ENCODE measurements at places on chromosomes 7 and 10.
A peak's percentile ranks its signal among the peaks of the same experiment; 100 is the strongest.

DNA sequence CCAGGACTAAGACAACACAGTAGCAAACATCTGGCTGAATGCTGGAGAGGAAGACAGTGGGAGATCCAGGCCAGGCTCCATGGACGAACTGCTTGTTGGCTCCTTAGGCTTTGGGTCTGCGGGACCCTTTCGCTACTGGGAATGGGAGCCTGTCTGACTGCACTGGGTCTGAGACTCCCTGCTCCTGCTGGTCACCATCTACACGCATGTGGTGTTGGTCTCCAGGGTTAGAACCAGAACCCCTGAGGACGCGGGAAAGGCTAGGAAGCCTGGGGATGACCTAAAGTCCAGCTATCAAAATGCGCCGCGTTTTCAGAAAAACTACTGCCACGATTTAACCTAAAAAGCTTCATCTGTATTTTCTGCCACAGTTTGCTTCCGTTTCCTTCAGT lies 817 bp upstream of the DNAJB6 start:
- DNase-seq: no peak

- no peak for DNase-seq
Measured at GRCh38 chr10:13188593-13188992, 27.2 kb downstream of the MCM10 start.

DNA sequence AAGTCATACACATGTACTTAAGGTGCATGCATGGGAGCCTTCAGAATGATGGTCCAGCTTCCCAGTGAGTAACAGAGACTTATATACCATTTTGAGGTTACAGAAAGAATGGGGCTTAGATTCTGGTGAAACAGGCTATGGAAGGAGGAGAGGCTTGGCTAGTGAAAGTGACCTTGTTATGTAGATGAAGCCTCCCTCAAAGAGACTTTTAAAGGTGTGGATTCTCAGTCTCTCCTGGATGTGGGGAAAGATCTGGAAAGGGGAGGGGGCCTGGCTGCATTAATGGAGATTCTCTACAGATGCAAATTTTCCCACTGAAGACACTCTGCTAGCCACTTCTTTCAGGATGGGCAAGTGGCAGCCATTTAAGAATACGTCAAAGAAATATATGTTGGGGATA lies 5.5 kb downstream of the RASSF4 start:
- DNase-seq: no peak

GRCh38 chr7:151076863-151077704 lies 3.5 kb downstream of the FASTK start:
- no peak for DNase-seq

DNA sequence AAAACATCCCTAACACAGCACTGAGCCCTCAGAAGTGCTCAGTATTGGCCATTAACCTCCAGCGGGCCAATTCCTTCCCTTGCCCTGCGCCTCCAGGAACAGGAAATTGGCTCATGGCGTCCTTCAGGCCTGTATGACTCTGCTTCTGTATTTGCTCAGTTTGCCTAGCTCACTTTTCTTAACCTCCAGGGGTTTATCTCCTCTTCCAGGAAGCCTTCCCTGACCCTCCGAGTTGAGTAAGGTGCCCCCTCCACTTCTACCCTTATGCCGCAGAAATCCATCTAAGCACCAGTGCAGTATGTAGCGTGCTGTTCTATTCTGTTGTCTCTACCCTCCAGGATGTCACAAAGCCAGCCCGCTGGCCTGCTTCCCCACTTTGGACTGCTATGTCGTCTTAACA lies 1.1 kb upstream of the SFXN4 start:
- no peak for DNase-seq

- DNase-seq: no peak
Measured at GRCh38 chr10:24814568-24815313, 91.1 kb upstream of the ARHGAP21 start.

DNA sequence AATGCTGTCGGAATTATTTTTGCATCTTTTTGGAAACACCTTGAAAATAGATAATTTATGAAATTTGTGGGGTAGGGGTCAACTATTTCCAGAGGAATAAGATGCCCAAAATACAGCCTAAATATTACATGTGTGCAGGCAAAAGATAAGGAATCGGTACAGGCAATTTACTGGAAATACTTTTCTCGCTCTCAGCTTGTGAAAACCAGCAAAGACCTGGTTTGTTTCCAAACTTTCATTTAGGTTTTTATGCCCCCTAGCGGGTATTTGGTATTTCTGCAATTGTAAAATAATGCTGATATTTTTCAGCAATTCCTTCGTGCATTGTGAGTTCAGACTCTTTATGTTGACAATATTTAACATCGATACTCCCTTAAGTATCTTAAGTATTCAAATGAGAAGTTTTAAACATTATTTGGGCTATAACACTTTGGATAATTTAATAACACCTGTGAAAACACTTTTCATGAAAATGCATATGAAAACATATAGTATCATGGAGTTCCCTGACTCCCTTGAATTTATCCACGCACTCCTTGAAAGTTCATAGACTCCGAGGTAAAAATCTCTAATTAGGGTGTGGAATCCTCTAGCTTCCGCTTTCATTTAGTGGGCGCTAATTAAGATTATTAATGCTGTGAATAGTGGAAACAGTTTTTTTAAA lies 132.4 kb downstream of the TSPAN12 start:
- no peak for DNase-seq

DNA sequence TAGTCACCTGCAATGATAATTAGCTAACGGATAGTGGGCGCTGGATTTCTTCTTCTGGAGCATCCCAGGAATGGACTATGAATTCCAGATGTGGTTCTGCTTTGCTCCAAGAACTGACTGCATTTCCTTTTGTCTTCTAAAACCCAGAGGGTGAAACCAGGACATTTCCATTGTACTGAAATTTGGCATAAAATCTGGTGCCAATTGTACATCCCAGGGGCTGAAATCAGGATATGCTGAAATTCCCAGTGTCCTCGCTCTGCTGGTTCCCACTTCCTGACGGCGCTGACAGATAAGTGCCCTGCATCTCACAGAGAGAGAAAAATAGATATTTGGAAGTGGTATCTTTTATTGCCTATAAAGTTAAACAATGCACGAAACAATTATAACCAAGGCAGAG lies 31.9 kb downstream of the RBM20 start:
- DNase-seq: no peak

DNA sequence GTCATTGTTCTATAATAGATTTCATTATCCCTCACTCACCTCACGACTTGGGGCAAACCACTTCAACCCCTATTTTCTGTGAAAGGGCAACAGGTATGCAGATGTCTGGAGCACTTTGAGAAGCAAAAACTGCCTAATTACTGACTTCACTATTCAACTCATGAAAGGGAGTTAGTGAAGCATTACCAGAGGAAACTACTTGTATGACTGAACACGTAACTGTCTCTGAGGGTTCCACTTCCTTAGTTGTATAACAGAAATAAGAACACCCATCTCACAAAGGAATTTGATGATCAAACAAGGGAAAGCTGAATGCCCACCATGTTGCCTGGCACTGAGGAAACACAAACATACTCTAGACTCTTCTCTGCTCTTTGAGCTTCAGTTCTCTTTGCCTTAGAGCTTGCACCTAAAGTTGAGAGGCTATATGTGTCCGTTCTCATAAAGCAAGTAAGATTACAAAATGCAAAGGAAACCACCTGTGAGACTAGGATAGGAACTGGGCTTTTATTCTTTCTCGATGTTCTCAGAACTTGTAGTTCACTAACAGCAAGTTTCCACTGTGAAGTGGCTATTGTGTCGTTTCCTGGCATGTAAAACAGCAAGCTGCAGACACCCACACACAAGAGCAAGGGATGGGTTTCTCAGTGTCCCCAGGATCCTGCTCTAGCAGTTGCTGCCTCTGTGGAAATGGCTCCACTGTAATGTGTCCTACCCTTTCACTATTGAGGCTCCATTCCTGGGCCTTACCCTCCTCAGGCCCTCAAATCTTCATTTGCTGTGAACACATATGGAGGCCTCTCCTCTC lies 2.6 kb downstream of the TMEM243 start:
- DNase-seq: no peak

DNA sequence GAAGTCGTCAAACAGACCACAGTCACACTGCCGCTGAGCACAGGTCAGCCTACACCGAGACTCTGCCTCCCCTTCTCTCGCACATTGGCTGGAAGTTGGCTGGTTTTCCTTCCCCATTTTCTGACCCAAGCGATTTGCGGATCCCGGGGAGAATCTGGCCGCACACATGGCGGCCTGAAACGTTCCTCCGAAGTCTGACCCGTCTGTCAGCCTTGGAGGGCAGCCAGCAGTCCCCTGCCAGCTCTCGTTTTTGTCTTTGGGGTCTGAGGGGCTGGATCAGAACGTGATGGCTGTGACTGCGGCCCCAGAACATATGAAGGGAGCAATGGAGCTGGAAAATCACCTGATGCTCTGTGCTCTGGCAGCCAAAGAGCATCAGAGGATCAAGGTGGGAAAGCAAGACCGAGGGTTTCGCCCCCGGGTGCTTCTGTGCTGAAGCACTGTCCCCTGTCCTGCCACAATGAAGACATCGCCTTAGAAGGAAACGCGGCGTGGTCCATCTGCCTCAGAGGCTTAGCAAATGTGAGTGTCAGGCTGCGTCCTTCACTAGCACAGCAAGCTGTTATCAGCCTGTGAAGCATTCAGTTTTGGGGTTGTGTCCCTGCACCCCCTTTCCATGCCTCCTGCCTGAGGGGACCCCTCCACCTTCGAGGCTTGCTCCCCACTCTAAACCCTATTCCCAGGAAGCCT lies 119.3 kb upstream of the SHH start:
- DNase-seq: no peak

DNA sequence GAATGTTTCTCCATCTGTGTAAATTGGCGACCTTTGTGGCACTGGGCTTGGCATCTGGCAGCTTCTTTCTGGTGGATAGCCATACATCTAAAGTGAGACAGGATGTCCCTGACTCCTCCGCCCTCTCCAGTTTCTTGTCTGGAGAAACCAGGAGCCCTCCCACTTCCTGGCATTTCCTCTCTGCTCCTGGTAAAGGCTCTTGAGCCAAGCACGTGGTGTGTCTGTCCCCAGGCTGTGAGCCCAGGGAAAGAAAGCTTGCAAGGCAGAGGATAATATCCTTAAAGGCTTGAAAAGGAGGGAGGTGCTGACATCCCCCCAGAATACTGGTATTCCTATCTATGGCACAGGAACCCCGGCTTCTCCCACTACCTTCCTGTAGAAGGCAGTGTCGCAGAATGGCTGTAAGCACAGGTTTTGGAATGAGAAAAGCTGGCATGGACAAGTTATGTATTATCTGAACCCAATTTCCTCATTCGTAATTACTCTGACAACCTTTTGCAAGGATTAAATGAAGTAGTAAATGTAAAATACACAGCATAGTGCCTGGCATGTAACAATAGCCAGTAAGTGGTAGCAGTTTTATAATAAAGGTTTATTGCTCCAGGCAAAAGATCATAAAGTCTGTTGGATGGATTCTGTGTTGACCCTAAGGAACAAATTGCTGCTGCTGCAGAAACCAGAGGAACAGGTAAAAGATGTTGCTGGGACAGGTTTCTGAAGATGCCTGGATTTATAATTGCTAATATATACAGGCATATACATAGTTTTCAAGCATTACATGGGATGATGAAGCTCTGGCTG lies 11.8 kb upstream of the ACSL5 start:
- DNase-seq: no peak

DNA sequence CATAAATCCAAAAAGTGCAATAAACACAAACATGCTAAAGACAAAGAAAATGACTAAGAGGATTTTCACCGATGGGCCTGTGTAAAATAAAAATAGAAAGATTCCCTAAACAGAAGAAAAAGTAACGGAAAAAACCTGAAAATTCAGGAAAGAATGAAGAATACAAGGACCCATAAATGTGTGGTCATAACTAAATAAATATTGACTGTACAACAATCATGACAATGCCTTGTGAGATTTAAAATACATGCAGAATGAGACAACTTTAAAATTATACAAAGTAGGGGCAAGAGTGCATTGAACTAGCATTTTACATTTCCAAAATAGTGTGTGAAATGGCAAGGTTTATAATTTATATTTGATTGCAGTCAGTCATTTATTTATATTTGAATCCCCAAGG lies 409.1 kb upstream of the ANKRD30A start:
- DNase-seq: no peak

DNA sequence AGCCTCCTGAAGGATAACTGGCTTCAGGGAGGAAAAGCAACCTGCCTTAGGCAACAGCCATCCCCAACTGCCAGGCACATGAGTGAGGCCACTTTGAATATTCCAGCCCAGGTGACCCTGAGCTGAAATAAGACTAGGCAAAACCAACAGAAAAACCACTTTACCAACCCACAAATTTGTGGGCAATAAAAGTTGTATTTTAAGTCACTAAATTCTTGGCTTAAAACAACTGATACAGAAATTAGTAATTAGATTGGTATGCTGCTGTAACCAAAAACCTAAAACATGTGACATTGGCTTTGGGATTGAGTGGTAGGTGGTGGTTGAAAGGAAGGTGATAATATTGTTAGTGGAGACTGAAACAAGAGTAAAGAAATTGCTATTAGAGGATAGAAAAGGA lies 39.9 kb downstream of the ABCB4 start:
- no peak for DNase-seq

DNA sequence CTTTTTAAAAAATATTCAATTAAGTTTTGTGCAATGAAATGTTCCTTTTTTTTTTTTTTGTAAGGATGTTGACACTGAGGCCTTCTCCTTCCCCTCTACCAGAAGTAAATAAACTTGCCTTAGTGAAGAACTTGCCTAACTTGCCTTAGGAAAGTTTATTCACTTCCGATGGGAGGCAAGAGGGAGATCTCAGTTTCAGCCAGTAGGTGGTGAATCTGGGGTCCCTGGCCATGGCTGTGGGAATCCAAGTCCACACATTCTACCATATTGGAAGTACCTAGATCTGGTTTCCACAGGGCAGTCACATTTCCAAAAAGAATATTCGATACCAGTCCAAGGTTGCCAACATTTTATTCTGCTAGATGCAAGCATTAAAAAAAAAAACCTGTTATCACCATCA lies 270.9 kb downstream of the CCSER2 start:
- no peak for DNase-seq

GRCh38 chr7:136326045-136326609 lies 349.0 kb upstream of the MTPN start:
- DNase-seq: peak; percentile 42

DNA sequence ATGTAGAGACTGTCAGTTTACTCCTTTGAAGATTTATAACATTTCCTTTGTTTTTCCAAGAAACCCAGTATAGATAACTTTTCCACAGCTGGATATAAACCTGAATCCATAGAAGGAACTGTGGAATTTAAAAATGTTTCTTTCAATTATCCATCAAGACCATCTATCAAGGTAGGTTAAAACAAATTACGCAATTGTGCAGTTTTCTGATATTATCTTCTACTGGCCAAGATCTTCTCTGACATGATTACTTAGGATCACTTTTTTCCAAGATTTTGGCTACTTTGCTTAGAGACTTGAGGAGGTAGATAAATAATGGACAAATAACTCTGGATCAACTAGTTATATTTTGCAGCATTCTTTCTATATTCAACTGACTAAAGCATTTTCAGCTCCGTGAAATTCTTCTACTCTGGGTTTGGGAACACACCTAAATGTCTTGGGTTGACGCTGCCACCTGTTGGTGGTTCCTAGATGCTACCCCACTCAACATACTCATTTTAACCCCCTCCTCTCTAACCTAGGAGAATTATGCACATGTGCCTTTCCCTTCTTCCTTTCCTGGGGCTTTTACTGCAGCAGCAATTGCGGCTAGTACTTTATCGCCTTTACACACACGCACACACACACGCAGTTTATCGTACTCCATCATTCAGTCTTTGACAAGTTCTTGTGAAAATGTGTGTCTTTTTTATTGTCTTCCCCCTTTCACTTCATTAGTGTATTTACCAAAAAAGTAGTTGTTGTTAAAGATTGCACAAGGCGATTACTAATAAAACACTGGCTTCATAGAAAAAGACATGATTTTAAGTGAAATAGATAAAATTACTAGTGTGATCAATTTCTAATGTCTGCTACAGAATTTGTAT lies 32.7 kb downstream of the ABCB5 start:
- DNase-seq: peak; percentile 0

Measured in NCI-H187 (cell line).